ENCODE measurements at places on chromosomes 1 and 21. TPM values are rescaled to one million over a fixed set of nuclear protein-coding genes. Genes with fewer than 3 reads are reported as not detected.

GRCh38 chr1:54510715-54511270, 37.2 kb upstream of the ACOT11 start:
- H3K4me3 ChIP-seq: no peak overlapping the region
- no peaks in the 10 kb centered on the region for H3K27me3 ChIP-seq
- no peaks in the 10 kb centered on the region for H3K4me1 ChIP-seq
- H3K36me3 ChIP-seq: no peaks in the 10 kb centered on the region
- no peak overlapping the region for H3K27ac ChIP-seq

RHOU gene
- 1.2 TPM for total RNA-seq

LCA5L gene
- total RNA-seq: not detected

PFKFB2 gene
- total RNA-seq: 3.5 TPM

DNA sequence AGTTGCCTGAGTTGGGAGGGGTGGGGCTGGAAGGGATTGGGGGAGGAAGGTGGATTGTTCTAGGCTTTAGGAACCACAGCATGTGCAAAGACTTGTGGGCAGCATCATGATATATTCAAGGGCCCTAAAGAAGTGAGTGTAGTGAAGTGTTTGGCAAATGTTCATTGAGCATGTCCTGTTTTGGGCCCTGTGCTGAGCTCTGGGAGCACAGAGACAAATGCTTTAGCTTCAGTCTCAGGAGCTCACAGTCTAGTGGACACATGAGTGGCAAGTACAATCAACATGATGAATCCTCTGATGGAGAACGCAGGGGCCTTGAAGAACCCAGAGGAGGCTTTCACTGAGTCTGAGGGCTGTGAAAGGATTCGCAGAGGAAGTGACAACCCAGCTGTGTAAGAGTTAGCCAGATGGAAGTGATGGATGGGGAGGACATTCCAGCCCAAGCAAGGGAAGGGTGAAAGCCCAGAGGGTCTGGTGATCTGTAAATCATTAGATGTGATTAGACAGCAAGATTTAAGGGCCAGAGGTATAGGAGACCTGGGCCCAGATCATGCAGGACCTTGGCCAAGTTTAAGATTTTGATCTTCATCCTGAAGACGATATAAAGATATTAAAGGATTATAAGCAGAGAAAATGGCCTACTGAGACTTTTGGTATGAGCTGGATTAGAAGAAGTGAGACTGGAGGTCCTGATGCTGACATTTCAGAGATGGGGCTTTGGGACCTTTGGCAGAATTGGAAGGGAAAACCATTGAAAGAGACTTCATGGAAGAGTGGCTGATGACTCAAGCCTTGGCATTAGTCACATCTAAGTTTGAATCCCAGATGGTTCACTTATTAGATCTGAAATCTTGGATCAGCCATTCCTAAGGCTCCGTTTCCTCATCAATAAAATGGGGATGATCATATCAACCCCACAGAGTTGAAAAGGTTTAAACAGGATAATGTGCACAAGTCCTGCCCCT, 4.6 kb downstream of the IPO13 start:
- no peak for DNase-seq
- no peak overlapping the region for H3K4me3 ChIP-seq
- no peak overlapping the region for H3K27ac ChIP-seq
- H3K4me1 ChIP-seq: peaks cover 24% of the 10 kb centered on the region
- H3K36me3 ChIP-seq: no peaks in the 10 kb centered on the region

BCAR3 gene
- 0.70 TPM for total RNA-seq

DNA sequence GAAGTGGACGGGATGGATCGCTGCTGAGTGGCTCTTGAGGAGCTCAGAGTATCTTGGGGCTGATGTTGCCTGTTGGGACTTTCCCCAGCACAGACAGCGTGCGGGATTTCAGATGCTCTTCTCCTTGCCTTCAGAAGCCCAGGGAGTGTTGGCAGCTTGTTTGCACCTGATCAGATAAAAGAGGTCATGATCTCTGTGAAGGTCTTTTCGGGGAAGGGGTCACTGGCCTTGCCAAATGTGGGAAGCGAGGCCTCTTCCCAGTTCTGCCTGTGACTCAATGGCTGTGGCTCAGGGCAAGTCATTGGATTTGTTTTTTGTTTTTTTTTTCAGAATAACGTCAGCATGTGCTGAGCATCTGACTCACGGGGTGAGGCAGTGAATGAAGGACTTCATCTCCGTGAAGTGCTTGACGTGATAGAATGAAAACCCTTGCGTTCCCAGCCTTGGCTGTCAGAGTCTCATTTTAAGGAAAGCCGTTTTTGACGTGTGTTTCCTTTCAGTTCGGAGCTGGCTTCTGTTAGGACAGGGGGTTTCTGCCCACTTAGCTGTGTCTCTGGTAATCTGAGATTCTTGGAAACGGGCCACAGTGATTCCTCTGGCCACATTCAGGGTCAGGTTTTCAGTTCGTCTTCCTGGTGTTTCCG, 46.7 kb downstream of the GALNT2 start:
- no peaks in the 10 kb centered on the region for H3K27me3 ChIP-seq
- peaks cover 27% of the 10 kb centered on the region for H3K36me3 ChIP-seq
- DNase-seq: no peak
- H3K4me3 ChIP-seq: no peak overlapping the region
- peaks cover 59% of the 10 kb centered on the region for H3K4me1 ChIP-seq
- H3K27ac ChIP-seq: no peak overlapping the region

- no peaks in the 10 kb centered on the region for H3K27me3 ChIP-seq
- peaks cover 18% of the 10 kb centered on the region for H3K36me3 ChIP-seq
- DNase-seq: peak; percentile 83
- peak overlapping the region; percentile 83 for H3K27ac ChIP-seq
Observed at GRCh38 chr1:30759718-30760281, 2.2 kb upstream of the LAPTM5 start.

- no peak for DNase-seq
- H3K27ac ChIP-seq: no peak overlapping the region
- H3K36me3 ChIP-seq: no peaks in the 10 kb centered on the region
- no peak overlapping the region for H3K4me3 ChIP-seq
- H3K27me3 ChIP-seq: peaks cover 15% of the 10 kb centered on the region
Observed at GRCh38 chr1:29657816-29658215, 421.5 kb downstream of the PTPRU start.
